ENCODE measurements at places on chromosomes 12 and 14.

DNA sequence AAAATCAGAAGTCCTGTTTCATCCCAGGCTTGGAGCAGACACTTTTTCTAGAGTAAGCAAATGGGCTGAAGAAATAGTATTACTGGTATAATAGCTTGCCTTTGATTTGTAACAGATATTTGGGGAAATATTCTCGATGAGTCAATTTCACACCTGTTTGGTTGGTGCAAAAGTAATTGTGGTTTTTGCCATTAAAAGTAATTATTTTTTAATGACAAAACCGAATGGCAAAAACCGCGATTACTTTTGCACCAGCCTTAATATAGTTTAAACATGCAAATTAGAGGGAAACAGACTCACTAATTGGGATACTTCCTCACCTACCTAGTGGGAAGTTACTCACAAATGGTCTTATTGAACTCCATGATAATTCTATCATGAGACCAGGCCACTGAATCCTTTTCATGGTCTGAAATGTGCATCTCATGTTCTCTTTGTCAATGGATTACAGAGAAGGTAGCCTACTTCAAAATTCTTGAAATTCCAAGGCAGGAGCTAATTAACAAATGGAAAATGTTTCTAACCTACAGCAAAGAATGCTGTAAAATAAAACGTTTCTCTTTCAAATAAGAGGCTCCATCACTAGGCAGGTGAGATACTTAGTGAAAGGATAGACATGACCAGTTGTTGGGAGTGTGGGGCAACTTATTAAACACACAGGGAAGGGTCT is 391.3 kb downstream of the EMP1 start:
- DNase-seq, result no peak

GRCh38 chr12:50049254-50050118 is 7.9 kb upstream of the ASIC1 start:
- no peak for DNase-seq

DNA sequence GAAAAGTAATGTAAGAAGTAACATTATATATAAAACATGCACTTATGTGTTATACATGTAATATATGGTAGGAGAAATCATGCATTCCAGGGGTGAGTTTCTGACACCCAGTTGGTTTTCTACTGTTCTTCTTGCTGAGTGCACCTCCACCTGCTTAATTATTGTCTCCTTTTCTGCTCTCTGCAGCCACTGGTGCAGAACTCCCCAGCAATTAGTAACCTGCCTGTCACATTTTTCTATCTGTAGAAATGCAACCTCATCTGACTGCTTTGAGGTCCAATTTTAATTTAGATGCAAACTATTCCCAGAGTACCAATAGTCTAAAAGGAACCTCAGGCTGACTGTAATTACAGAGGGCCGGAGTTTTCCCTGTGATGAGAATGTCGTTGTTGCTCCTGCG is 842.1 kb downstream of the AACS start:
- DNase-seq, result no peak

DNA sequence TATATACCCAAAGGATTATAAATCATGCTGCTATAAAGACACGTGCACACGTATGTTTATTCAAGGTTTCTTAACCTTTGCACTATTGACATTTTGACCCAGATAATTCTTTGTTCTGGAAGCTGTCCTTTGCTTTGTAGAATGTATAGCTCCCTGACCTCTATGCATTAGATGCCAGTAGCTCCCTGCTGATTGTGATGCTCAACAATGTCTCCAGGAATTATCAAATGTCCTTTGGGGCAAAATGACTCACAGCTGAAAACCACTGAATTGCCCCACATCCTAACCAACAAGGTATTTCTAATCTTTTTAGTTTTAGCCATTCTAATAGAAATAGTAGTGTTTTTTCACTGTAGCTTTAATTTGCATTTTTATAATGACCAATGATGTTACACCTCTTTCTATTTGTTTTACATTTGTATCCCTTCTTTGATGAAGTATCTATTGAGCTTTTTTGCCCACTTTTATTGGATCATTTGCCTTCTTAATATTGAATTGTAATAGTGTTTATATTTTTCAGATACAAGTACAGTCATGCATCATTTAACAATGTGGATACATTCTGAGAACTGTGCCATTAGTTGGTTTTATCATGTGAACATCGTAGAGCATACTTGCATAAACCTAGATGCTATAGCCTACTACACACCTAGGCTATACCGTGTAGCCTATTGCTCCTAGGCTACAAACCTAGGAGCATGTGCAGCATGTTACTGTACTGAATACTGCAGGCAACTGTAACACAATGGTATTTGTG is 10.4 kb upstream of the NOPCHAP1 start:
- DNase-seq, result no peak

All from kidney (tissue), 22 donors.